NB4 (cell line): ENCODE measurements at places on chromosomes 7 and 10.

DNA sequence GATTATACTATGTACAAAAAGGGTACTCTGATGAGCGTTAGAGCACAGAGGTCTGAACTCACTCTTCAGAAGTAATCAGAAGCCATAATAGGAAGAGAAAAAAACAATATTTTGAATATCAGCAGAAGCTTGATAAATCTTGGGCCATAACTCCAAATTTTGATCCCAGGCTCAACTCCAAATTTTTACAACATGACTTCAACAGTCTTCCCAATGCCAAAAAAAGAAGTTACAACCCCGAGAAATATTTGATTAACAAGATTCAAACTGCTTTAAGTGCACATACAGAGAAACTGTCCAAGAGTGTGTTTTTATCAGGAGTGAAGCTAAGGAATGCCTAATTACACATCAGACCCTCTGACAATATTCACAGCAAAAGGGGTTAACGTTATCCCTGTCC is 7.5 kb downstream of the MPP7 start:
- no peak for DNase-seq

DNA sequence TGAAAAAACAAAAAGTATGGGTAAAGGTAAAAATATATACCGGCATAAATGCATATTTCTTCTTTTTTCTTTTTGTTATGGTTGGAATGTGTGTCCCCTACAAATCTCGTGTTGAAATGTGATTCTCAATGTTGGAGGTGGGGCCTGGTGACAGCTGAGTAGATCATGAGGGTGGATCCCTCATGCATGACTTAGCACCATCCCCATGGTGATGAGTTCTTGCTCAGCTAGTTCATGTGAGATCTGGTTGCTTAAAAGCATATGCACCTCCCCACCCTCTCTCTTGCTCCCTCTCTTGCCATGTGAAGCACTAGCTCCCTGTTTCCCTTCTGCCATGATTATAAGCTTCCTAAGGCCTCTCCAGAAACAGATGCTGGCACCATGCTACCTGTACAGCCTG is 93.3 kb downstream of the HYCC1 start:
- no peak for DNase-seq

GRCh38 chr10:78853864-78854263 is 214.9 kb upstream of the ZMIZ1 start:
- peak; percentile 32 for DNase-seq

DNA sequence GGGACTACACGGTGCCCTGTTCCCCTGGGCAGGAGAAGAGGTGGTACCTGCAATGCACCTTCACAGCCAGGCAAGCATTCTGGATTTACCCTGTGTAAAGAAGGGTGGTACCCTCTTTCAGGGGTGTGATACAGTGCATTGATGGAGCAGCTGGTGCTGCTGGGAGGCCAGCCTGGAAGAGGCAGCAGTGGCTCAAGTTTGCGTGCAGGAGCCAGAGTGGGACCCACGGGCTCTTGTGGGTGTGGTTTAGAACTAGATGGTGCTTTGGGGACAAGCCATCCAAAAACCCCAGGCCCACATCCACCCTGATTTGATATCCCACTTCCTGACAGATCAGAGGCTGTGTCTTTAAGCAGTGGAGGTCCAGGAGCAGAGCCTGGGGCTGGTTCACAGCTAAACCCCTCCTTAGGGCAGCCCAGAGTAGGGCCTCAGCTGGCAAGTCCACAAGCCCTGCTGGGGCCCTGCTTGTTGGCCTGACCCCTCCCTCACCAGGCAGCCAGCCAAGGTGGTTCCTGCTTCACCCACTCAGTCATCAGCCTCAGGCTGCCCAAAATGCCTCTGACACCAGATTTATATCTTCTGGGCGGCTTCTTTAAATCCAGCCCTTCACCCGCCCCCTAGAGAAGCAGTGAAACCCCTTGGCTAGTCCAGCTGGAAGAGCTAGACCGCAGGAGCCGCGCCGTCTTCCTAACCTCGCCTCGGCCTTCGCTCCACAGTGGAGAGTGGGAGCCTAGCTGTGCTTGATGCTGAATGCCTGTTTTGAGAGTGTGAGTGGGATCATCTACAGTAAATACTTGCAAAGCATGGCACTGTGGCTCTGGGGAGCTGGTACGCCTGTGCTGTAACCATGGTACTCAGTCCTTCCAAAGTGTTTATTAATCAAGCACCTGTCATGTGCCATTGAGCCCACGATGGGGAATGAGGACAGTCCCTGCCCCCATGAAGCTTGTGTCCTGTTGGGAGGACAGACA is 1.4 kb upstream of the ASIC3 start:
- no peak for DNase-seq

GRCh38 chr10:129096065-129096984 is 370.7 kb upstream of the MGMT start:
- peak; percentile 21 for DNase-seq

DNA sequence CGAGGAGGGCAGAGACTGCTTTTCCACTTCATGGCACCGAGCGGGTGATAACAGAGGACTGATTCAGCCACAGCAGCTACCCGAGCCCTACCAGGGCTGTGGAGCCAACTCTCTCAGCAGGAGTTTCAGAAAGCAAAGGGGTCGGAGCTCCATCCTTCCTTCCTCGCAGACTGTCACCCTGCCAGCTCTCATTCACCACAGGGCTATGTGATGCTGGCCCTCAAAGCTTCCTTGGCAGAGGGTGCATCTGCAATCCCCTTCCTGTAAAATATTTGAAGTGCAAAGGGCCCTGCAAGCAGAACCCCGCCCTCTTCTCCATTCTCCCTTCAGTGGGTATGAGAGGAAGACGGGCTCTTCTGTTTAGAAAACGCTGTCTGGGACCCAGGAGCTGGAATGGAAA is 105.3 kb upstream of the LYZL2 start:
- no peak for DNase-seq

DNA sequence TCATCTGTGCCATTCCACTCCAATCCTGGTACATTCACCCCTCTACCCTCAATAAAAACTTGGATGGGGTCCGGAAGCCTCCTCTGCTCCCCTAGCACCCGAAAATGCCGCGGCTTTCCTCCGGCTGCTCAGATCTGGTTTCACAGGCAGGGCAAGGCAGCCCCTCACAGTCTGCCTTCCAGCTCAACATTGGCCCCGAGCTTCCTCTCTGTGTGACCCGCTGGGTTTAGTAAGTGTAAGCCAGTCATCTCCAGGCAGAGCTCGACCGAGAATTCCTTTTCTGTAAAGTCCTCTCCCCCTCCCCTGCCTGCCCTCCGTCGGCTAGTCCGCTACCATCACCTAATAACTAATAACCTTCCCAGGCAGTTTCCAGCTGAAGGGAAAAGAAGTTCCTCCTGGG is 3.4 kb downstream of the INHBA start:
- DNase-seq: no peak

GRCh38 chr7:87231258-87231657 is 11.7 kb upstream of the TMEM243 start:
- DNase-seq: no peak

DNA sequence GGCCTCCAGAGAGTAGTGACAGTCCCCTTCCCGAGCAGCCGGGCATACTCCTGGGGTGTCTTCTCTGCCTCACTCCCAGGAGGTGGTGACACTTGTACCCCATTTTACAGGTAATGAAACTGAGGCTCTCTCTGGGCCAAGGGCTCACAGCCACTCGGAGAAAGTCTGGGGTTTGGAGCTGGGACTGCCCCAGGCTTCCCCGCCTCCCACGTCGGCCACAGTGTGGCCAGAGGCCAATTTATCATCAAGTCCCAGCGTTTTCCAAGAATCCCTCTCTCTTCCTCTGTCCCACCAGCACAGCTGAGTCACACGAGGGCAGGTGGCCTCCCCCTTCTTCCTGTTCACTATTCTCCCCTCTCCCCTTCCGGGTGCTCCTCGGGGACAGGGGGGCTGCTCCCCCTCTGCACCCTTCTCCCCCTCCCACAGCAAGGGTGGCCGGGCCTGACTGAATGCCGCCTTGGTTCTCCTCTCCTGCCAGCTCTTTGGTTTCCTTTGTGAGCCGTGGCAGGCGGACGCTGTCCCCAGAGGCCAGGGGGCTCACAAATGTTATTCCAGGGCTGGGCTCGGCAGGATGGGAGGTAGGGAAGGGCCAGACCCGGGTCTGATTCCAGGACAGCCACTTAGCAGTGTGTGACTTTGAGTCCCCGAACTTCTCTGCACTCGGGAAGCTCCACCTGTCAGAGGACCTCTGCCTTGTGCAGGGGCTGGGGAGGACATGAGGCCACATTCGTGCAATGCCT is 17.7 kb downstream of the CLIP2 start:
- DNase-seq: no peak

DNA sequence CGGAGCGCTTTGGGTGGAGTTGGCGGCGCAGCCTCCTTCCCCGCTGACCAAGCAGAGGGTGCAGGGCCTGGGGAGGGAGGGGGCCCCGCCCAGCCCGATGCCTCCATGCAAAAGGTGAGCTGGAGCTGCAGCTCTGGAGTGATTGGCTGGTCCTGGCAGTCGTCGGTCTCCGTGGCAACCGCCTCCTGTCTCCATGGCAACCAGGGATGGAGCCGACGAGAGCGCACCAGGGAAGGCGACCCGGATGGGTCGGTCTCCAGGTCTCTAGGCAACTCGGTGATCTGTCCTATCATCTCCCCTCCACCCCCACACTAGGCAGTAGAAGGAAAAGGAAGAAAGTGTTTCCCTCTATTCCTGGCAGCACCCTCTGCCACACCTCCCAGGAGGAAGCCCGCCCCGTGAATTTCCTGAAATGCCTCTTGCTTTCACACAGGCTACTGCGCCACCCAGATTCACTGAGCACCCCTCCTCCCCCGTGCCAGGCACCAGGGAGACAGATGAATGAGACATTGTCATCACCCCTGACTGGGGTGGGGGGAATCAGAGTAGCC is 647 bp upstream of the NACAD start:
- DNase-seq: peak; percentile 40

GRCh38 chr7:29980151-29980550 is 9.4 kb downstream of the SCRN1 start:
- DNase-seq: no peak

DNA sequence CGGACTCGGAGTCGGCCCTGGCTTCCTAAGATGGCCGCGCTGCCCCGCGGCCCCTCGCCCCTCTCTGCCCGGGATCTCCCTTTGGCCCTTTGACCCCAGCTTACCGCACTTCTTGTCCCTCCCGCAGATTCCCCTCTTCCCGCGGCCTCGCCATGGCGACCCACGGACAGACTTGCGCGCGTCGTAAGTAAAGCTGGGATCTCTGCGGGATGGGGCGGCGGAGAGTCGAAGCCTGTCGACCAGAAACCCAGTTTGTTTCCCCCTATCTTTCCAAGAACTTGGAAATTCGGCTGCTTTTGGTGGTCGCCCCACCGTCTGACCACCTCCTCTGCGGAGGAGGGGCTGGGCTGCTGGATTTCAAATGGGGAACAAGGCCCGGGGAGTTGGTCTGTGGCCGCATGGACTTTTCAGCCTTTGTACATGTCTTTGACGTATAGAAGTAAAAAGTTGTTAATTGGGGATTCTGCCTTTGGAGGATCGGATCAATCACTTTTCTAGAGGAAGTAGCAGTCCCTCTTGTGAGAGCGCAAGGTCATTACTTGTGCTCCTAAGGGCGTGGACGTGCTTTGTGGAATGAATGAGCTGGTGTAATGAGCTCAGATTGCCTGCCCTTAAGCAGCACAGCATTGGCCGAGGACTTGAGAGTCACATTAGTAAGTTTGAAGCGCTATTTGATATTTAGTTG is 553 bp downstream of the VDAC2 start:
- DNase-seq: peak; percentile 65

DNA sequence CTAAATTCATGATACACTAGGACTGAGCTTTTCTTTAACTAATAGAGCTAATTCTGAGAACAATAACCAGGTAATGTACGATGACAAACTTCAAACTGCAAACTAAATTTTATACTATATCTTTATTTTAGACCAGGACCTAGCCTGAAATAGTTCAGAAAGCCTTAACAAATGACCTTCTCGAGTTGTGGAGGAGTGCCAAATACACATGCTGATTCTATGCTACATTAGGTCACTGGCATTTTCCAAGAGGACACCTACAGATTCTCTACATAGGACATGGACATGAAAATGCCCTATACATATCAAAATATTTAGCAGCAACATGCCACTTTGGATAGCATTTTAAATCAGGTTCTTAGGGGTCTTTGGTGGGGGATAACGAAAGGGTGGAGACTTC is 44.0 kb upstream of the LRRTM3 start:
- DNase-seq: no peak

DNA sequence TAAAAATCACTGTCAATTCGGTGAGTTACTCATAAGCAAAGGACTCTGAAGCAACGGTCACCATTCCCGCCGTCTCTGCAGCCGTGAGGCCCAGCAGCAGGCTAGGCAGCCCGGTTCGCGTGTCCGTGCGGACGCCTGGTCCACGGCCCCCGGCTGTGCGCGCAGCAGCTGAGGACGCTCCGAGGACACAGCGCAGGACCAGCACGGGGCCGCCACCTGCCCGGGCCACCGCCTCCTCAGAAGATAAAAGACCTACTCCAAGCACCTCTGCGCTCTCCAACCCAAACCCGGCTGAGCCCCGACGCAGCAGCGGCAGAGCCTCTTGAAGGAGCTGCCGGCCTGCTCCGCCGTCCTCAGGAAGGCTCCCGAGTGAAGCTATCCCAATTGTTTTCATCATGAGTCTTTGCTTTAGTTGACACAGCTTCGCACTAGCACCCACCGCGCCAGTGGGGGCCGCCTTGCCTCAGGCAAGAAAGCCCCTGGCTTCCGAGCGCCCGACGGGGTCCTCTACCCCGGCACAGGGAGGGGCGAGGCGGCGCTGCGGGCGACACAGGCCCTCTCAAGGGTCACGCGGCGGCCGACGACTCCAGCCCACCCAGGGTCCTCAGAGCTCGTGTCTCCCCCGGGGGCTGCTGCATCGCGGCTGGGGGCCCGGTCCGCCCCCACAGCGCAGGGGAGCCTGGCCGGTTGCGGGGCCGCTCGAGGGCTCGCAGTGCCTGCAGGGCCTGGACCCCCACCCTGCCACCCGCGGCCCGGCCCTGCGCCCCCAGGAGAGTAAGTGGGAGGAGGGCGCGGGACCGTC is 16.9 kb upstream of the GPR146 start:
- peak; percentile 54 for DNase-seq

DNA sequence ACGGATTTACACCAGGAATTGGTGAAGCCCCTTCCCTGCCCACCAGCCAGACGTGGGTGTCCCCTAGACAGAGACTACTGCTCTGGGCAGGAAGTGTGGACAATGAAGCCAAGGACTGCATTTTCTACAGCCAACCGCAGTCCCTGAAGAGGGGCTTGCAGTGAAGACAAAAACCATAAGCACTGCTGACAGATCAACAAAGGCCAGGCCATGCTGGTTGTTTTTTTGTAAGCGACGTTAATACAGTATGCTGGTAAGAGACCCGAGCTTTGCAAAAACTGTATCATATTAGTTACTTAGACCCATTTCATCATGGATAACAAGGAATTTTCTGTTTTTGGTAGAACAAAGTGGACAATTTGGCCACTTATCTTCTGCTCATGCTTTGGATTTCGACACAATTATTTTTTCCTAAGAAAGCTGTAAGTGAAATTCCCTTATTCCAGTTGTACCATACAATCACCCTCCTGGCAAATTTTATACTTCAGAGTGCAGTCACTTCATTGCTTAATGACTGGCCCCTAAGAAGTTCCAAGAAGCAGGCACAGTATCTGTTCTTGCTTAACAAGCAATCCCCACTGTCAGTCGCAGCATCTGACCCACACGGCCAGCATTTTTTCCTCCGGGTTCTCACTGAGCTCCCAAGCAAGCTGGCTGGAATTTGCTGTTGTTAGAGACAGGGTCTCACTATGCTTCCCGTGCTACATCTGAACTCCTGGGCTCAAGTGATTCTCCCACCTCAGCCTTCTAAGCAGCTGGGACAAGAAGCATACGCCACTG is 163.5 kb downstream of the PARD3 start:
- DNase-seq: no peak

- DNase-seq: no peak
Observed at GRCh38 chr10:13984647-13985155, 346.0 kb downstream of the FRMD4A start.

- no peak for DNase-seq
Observed at GRCh38 chr7:107165341-107165740, 3.5 kb upstream of the HBP1 start.
